ENCODE measurements at places on chromosomes 5 and 9.
A peak's percentile ranks its signal among the peaks of the same experiment; 100 is the strongest.

GRCh38 chr5:56202483-56202882, 30.6 kb downstream of the ANKRD55 start:
- DNase-seq: no peak

DNA sequence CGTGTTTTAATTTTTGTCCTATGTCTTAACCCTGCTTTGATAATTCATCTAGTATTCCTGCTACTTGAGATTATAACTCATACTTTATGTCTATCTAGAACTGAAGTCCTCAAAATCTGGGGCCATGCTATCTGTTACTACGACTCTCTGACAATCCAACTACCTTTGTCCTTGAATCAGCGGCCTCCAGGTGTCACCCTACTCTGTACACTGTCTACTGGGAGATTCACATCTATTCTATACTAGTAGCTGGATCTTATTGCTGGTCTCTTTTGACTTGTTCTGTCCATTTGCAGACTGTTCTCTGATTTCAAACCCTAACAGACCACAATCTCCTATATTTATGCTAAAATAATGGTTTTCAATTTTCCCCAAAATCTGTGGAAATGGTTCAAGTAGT, 225.5 kb upstream of the ELAVL2 start:
- no peak for DNase-seq

DNA sequence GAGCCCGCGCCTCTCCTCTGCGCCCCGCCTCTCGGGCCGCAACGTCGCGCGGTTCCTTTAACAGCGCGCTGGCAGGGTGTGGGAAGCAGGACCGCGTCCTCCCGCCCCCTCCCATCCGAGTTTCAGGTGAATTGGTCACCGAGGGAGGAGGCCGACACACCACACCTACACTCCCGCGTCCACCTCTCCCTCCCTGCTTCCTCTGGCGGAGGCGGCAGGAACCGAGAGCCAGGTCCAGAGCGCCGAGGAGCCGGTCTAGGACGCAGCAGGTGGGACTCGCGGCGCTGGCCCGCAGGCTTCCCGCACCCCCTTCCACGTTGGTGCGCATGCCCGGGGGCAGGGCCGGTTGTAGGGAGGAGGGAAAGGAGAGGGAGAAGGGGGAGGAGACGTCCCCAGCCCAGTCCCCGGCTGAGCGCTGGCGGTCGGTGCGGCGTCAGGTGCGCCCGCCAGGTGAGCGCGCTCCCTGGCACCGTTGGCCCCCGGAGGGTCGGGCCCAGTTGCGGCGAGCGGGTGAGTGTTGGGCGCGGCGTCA, at the start of gene OCLN:
OCLN (plus strand) TSS at position 400 of the 532 bp plus-strand sequence. CDS start 11,455 bp downstream, outside the sequence.
- DNase-seq: peak; percentile 98

DNA sequence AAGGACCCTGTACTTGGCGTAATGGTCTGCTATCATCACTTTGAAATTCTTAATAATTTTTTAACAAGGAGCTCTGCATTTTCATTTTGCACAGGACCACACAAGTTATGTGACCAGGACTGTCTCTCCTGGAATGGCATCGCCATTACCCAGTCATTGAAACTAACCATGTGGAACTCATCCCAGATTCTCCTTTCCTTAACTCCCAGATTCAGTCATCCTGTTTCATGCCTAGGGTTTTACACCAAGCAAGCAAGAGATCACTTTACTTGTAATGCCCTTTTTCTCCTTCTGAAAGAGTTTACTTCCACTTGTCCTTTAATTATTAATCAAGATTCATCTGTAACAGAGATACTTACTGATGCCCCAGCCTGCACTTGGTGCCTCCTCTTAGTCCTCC, 12.0 kb downstream of the FRMD3 start:
- no peak for DNase-seq

DNA sequence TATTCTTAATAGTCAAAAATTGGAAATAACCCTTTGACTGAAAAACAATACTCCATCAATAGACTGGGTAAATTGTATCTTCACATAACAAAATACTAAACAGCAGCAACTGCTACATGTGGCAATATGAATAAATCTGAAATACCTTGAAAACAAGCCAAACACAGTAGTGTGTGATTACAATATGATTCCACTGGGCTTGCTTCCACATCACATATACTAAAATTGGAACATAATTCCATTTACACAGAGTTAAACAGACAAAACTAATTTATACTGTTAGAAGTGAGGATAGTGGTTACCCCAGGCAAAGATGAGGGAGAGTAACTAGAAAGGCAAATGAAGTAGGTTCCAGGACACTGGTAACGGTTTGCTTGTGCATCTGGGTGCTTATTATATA, 20.4 kb downstream of the FNIP1 start:
- DNase-seq: no peak

- no peak for DNase-seq
These were observed 52.3 kb upstream of the APC start for GRCh38 chr5:112685386-112685785.

- peak; percentile 61 for DNase-seq
These were observed 70.4 kb upstream of the CTSV start for GRCh38 chr9:97109194-97109811.

- no peak for DNase-seq
These were observed 41.8 kb downstream of the NSD1 start for GRCh38 chr5:177175336-177175735.

GRCh38 chr9:134231330-134231745, 67.0 kb upstream of the RNU6ATAC start:
- no peak for DNase-seq

GRCh38 chr9:18127499-18127875, 346.5 kb upstream of the ADAMTSL1 start:
- no peak for DNase-seq

GRCh38 chr5:103355579-103355978, 97.0 kb downstream of the MACIR start:
- no peak for DNase-seq

DNA sequence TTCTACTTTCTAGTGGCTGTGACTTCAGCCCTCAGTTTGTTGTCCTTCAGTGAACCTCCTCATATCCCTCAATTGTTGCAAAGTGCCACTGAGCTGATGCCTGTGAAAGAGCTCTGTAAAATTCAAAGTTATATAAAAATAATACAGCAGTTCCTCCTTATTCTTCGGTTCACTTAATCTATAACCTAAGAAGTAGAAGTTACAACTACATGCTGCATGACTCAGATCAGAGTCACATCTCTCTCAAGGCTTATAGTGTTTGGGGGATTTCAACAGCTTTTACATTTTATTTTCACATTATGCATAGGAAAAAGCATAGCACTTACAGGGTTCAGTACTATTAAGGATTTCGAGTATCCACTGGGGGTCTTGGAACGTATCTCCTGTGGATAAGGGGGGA, 25.1 kb upstream of the GCNT1 start:
- DNase-seq: no peak

GRCh38 chr5:178690208-178690607, 40.3 kb downstream of the ZNF354A start:
- DNase-seq: no peak

GRCh38 chr9:121368138-121368522, 1.9 kb downstream of the STOM start:
- no peak for DNase-seq

DNA sequence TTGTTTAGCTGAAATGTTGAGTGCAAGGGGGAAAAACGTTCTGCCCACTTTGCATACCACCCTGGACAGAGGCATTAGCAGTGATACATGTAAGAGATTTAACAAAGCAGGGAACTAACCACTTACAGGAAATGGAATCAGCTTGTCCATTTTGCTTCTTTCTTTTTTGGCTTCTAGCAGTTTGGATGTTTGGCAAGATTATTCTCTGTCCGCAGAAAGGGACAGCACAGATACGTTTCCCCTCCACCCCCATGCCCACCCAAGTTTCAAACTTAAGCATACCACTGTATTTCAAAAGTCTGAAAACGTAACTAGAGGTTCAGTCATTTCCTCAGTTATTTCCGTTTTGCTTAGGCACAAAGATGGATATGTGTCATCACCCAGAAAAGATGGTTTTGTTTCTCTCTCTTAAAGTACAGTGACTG, 118.4 kb downstream of the GDNF start:
- no peak for DNase-seq

DNA sequence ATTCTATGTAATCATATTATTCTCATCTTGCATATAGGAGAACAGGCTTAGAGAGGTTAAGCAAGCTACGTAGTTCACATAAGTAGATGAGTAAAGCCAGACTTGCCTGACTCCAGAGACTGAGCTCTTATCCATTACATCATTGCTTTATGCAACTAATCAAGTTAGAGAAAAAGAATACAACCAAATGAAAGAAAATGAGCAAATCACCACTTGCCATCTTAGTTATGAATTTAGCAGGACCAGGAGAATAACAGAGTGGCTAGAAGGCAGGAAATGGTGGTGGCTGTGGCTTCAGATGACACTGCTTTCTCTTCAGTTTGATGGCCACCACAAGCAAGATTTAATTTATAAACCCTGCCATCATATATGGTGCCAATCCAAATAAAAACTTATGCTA, 26.6 kb downstream of the POC5 start:
- DNase-seq: no peak

GRCh38 chr5:107806271-107806670, 135.5 kb upstream of the EFNA5 start:
- DNase-seq: no peak

DNA sequence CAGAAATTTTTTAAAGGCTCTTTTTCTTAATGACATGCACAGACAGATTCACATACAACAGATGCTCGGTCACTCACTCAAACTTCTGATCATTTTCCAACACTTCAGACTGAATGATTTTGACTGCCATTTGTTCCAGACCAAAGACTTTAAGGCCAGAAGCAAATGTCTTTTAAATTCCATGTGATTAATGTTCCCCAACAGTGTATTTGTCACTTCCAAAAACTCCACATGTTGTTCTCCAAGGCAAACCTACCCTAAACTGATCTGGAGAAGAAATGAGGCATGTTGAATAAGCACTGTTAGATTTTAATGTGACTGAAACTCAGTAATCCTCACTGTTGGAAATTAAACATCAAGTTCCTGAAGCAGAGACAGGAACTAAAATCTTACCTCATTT, 366.7 kb downstream of the GABRG2 start:
- no peak for DNase-seq

DNA sequence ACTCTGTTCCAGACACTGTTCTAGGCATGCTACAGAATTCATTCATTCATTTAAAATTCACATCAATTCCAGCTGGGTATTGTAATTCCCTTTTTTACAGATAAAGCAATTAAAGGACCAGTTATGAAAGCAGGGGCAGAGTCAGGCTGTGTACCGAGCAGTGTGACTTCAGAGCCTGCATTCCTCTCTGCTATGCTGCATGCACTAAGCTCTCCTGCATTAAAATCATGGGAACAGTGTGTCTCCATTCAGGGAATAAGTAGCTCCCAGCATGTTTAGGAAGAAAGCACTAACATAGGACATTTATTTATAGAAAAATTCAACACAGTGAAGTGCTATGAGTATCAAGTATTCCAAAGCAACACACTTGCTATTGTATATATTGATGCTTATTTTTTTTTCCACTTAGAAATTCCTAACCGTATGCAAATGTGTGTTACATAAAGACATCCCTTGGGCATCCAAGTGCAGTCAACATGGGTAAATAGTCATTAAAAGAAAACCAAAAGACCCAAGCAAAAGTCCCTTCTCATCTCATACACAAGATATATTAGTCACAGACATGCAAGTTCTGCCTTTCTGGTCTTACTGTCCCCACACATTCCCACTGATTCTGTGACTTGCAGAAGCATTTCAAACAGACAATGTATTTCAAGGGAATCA, 173.7 kb downstream of the GABRB2 start:
- no peak for DNase-seq

GRCh38 chr9:73152953-73153352, 1.3 kb downstream of the ANXA1 start:
- no peak for DNase-seq

DNA sequence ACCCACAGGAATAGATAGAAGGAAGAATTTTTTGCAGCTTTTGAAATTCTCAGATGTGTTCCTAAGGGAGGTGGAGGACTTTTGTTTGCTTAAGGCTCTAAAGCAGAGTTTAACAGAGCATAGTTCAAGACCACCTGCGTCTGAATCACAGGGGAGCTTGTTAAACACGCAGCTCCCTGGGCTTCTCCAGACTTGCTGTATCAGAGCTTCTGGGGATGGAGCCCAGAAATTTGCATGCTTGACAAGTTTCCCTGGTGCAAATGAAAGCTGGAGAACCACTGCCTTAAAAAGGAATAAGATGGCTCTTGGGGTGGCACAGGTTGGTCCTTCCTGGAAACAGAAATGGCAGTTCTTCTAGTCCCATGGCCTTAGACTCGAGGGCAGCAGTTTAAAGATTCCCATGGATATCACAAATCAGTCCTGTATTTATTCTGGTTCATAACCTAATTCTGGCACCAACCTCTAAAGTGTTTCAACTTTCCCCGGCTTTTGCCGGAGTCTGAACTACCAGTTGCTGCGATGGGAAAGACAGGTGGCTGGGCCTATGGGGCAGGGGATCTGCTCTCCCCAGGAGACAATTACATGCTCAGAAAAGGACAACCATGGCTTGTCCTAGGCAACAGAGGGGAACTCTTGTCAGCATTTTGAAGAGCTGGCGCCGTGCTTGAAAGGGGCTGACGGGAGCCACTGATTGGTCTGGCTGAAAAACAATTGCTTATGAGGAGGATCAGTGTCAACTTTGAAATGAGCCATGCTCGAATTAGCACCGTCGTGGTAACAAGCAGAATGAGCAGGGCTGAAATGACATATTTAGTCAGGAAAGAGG, 599.6 kb downstream of the CCDC171 start:
- no peak for DNase-seq

DNA sequence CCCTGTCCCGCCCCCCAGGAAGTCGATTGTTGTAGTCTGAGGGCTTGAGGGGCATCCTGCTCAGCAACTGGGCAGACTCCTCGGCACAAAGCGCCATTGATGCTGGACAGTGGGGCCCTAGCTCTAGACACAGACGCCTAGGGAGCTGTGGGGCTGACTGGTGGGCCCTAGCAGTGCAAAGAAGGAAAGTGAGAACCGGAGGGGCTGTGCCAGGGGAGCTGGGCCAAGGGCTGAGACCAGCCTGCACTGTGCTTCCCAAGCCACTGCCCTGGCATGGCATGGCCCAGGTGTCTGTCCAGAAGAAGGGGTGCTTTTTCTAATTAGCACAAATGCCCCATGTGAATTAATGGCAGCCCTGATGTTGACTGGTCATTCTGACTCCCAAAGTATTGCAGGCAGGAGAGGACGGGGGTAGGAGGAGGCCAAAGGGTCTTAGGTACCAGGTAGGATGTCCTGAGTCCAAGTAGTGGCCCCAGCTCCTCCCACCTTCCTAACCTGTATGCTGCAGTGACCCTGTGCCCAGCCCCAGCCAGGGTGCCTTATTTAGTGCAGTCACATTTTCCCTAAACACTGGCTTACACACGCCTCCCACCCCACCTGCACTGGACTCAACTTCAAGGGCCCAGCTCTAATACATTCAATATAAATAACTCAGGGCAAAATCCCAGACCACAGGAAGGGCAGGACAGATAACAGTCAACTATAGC, 15.9 kb downstream of the TCF7 start:
- peak; percentile 20 for DNase-seq

- peak; percentile 55 for DNase-seq
These were observed 9.9 kb upstream of the PCDHB2 start for GRCh38 chr5:141084487-141084989.

Data from H7 (cell line).